ENCODE measurements at places on chromosomes 2 and 18.
A peak's percentile ranks its signal among the peaks of the same experiment; 100 is the strongest.

DNA sequence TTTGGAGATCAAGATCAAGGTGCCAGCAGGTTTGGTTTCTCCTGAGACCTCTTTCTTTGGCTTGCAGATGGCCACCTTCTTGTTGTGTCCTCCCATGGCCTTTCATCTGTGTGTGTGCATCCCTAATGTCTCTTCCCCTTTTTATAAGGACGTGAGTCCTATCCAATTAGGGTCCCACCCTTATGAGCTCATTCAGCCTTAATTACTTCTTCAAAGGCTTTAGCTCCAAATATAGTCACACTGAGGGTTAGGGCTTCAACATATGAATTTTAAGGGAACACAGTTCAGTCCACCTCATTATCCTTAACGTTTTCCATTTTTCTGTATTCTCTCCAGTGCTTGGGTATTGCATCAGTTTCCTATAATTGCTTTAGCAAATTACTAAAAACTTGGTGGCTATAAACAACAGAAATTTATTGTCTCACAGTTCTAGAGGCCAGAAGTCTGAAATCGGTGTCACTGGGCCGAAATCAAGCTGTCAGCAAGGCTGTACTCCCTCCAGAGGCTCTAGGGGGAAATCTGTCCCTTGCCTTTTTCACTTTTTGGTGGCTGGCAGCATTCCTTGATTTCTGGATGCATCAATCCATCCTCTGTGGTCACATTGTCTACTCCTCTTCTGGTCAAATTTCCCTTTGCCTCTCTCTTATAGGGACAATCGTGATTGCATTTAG lies 34.1 kb downstream of the CDC42EP3 start:
- no peak for DNase-seq

- DNase-seq = no peak
These were observed 266 bp downstream of the KDM3A start for GRCh38 chr2:86441392-86441881.

DNA sequence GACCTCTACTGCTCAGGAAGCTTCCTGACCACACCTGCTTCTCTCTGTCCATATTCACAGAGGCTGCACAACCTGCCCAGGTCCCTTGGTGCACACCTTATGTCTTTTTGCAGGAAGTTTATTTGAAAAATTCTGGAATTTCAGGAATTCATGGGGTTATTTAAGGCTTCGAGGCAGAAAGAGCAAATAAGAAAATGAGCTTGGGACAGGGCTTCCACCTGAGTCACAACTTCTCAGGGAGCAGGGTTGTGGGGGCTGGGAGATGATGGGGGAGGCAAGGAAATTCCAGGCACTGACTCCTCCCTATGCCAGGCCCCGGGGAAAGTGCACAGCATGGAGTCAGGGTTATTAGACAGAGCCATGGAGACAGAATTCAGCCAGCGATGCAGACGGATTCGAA lies 57.7 kb downstream of the INHBB start:
- no peak for DNase-seq

DNA sequence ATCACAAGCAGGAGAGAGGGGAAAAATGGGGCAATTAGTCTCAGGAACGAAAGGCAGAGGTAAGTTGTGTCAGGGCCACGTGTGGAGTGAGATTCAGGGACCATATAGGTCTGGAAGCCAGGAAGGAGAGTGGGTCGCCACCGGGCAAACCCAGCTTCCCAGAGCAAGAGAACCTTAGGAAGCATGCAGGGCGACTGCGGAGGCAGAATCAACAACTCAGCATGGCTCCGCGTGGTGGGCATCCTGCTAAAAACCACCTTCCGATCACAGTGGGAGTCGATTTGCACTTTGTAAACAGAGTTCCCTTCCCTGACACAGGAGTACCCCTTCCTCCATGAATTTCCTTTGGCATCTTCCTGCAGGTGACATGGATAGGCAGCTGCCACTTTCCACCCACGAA lies 114.6 kb downstream of the TTC32 start:
- no peak for DNase-seq

DNA sequence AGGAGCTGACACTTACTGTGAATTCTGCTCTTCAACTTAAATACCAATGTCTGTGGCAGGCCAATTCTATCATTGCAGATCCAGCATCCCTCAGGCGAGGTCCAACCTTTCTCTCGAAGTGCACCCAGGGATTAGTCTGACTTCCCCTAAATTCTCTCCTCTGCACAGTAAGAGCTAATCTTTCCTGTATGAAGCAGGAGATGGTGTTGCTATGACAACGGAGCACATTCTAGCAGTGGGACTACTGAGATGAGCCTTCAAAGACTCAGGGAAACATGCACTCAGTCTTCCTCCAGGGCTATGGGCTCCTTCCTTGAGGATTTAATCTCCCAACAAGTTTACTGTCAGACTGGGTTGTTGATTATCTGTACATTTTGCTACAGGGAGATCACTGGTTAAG lies 176.3 kb downstream of the NOL4 start:
- DNase-seq = no peak

- DNase-seq = no peak
These were observed 8.5 kb downstream of the ZNF2 start for GRCh38 chr2:95174031-95174542.

GRCh38 chr2:69954084-69954483 lies 7.3 kb downstream of the ASPRV1 start:
- no peak for DNase-seq

DNA sequence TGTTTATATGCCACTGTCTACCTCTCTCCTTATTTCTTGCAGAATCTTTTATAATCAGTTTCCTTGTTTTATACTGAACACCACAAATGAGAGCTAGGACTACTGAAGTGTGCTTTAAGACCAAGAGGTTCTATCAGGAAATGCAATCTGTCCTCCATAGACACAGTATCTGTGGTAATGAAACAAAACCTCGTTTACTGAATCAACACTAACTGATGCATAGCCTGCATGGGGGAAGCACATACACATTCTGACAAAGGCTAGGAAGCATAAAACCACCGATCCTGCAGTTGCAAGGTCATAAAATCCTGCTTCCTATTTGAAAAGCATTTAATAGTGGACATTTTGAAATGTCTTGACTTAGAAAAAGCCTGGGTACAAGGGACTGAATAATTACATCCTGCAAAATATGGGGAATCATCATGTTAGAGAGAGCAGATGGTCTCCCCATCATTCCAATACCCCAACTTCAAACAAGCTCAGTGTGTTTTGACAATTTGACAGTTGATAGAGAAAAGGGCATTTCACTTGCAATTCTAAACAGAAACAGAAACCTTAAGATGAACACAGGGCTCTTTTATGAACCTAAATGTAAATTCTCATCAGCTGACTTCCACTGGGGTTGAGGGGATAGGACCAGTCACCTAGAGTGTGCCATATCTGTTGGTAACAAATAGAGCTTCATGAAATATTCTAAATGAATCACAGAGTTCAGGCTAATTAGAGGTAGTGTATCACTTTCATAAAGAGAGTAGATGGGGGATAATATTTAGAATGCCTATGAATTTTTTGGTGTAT lies 1845.6 kb upstream of the PIK3C3 start:
- DNase-seq = peak; percentile 49

- DNase-seq = no peak
These were observed 54.5 kb downstream of the PARD6G start for GRCh38 chr18:80192653-80193385.

GRCh38 chr18:70228536-70228935 lies 23.0 kb upstream of the RTTN start:
- no peak for DNase-seq

DNA sequence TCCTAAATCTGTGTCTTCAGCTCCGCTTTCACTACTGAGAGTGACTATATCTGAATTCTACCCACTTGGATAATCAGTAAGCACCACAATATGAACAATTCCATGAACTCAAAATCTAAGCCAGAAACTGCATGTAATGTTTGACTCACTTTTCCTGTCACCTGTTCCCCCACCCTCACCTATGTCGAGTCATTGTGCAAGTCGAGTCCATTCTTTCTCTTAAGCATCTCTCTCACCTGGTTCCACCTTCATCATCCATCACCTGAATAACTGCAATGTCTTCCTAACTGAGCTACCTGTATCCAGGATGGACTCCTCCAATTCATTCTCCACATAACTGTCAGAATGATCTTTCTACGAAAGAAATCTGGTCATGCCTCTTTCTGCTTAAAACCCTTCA lies 58.2 kb downstream of the PPP1R1C start:
- DNase-seq = no peak

DNA sequence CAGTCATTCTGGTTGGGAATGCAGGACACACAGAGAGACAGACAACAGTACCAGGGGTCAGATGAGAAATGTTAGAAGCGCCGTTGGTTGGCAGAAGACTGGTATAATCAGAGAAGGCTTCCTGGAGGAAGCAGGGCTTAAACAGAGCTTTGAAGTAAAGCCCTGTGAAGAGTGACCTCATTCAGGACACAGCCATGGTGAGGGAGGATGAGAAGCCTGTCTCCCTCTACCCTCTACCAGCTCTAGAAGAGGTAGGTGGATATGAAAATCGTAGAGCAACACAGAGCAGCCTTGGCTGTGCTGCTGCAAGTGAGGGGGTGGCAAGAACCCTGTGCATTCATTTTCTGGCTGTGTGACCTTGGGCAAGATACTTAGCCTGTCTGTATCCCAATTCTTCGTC lies 14.2 kb downstream of the TET3 start:
- no peak for DNase-seq

DNA sequence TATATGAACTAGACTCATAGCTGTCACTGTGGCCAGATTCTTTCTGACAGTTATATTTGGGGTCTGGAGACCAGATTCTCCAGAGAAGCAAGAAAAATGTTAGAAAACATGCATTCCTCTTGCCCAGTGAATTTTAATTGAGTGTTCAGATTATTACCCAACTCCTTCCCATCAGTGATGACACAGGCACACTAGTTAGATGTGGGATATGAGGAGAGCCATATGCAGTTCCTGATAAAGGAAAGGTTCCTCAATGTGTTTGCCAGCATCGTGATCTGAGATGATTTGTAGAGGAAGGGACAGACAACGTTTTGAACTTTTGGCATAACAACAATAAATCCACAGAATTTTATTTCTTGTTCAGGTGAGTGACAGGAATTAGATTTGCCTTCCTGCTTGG lies 308.6 kb downstream of the PIEZO2 start:
- no peak for DNase-seq

DNA sequence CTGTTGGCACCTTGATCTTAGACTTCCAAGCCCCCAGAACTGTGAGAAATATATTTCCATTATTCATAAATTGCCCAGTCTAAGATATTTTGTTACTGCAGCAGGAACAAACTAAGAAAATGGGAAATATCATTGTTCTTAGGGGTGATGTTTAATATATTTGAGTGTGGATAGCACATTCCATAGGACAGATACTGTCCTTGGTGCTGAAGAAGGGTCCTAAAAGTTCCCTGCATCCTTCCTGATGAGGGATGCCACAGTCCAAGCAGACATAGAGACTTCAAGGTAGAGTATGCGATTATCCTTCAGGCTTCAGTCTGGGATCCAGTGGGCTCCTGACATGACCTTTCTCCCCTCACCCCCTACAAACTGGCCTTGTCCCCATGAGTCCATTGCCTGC lies 689.0 kb downstream of the TDRD15 start:
- no peak for DNase-seq

DNA sequence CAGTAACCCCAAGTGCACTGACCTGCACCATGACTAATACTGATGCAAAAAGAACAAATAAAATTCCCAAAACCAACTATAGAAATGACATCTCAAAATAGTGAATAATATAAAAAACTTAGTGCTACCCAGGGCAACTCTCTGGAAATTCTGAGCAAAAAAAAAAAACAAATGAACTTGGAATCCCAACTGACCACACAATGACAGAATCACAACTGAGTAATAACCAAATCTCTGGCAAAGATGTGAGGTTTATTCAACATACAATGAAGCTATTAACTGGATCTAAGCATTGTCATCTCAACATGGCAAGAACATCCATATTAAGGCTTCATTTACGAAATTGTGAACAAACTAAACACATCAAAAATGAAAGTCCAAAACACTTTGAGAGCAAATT lies 22.7 kb downstream of the EXOC6B start:
- DNase-seq = no peak

DNA sequence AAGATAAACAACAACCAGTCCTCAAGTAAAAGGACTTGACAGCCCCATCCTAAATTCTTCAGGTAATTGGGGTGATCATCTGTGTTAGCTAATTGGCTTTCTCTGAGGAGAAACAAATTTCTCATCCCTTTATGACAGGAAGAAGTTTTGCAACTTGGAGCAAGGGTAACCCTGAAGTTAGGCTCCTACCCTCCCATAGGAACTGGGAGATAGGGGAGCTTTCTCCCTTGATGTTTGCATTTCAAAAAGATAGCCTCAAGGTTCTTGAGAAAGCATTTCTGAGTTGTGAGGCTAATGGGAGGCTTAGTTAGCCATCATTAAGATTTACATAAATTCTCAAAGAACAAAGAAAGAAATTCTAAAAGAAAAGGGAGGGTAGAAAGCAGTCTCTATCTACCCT lies 95.4 kb downstream of the MAP2 start:
- no peak for DNase-seq

GRCh38 chr2:228541789-228542188 lies 360.3 kb upstream of the SPHKAP start:
- no peak for DNase-seq

GRCh38 chr2:173884025-173884802 lies 81.0 kb downstream of the SP3 start:
- no peak for DNase-seq

DNA sequence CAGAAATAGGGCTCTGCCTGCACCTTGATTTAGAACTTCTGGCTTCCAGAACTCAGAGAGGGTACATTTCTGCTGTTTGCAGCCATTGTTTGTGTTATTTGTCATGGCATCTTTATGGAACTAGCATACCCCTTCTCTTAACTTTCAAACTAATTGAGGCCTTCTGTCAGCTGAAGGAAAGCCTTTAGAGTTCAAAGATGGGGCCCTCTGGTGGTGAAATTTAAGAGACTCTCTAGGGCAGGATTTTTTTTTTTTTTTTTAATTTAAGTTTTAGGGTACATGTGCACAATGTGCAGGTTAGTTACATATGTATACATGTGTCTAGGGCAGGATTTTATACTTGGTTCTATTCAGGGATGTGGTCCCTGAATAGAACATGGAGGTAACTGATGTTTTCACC lies 260.6 kb upstream of the LINC00305 start:
- DNase-seq = no peak

- DNase-seq = no peak
These were observed 135.2 kb downstream of the HRH4 start for GRCh38 chr18:24595561-24596031.

DNA sequence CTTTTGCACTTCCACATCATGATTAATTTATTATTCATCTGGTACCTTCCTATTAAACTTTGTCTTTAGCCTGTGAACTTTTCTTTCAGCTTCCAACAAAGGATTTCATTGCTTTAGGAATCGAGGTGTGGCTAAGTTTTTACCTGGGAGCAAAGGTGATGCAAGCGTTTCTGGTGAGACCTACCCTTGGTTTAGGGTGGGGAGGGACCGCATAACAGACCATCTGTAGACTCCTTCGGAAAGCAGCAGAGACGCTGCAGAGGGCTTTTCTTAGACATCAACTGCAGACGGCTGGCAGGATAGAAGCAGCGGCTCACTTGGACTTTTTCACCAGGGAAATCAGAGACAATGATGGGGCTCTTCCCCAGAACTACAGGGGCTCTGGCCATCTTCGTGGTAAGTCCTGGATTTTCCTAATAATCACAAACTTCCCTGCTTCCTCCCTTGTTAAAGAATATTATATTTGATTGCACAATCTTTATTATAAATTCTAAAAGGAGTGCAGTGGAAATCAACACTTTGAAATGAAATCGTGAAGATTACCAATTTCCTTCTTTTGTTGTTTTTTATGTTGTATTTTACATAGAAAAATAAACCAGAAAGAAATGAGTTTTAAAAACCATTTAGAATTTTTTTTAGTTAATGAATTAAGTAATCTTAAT lies at the start of gene DSG3:
DSG3 (plus strand) TSS at position 212 of the 662 bp plus-strand sequence; CDS start at position 349, 137 bp downstream.
- DNase-seq = no peak

Measured in NCI-H774 (cell line).